Ovary (tissue), 10 donors: ENCODE measurements at places on chromosomes 4 and X.

DNA sequence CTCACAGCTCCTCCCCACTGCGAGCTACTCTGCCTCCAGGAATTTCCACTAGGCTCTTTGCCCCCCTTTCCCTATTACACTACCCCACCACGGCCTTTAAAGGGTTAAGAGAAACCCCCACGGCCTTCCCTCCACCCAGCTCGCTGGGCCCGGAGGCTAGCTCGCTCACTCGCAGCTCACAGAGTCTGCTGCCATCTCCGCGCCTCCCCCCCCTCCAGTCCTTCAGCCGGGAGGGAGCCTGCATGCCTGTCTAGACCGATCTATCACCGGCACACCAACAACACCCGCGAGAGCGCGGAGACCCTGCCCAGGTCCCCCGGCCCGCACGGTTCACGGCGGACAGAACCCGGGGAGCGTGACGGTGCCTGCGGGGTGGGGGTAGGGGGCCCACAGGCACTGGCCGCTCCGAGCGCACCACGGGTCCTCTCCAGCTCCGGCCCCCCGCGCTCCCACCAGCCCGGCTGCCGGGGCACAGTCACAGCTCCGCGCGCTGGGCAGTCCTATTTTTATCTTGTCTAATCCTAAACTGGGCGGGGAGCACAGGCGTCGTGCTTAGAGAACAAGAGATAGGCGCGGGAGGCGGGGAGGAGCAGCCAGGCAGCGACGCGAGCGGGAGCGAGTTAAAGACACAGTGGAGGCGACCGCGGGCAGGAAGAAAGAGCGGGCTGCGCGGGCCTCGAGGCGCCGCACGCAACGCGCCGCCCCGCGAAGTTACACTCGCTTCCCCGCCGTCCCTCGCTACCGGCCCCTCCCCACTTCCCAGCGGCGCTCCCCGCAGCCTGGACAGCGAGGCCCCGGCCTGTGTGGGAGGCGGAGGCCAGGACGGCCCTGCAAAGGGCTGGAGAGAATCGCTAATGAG is 3.5 kb downstream of the BCOR start:
- peak; percentile 46 for DNase-seq

DNA sequence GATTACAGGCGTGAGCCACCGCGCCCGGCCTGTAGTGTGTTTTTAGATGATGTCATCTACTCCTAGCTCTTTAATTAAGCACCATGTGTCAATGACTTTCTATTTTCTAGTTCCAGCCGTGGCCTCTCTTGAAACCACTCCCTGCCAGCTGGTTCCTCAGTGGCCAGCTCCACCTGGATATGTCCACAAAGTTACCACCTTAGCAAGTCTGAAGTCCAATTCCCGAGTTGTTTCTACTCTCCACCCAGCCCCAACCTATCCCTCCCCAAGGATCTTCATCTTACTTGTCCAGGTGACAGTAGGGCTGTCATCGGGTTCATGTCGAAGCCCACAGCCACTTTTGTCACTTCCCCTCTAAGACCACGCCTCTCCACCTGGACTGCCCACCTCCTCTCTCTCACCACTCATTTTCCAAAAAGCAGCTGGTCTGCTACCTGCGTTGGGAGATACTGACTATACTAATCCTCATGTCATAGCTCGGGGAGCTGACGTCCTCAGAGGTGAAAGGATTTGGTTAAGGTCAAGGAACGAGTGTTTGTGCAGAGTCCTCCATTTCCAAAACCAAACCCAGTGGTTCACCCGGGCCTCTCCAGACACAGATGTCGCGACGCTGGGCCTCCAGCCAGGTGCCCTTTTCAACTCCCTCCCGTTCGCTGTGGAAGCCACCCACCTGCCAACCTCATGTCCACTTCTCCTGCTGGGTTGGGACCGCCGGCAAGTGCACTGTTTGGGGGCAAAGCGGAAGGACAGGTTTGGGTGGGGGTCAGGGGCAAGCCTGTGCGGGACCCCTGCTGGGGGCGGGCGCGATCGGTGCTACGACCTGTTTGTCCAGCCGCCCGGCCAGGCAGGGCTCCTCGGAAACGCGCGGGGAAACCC is 704 bp downstream of the FAM3A start:
- DNase-seq = peak; percentile 72

- DNase-seq = peak; percentile 80
Observed at GRCh38 chr4:38663090-38663800, 754 bp upstream of the KLF3 start.

- DNase-seq = no peak
Observed at GRCh38 chrX:44829832-44830231, 14.0 kb upstream of the DUSP21 start.

GRCh38 chr4:1666391-1666790 is 17.7 kb downstream of the FAM53A start:
- no peak for DNase-seq

GRCh38 chr4:77113069-77113468 is 37.3 kb upstream of the CCNI start:
- DNase-seq = no peak

DNA sequence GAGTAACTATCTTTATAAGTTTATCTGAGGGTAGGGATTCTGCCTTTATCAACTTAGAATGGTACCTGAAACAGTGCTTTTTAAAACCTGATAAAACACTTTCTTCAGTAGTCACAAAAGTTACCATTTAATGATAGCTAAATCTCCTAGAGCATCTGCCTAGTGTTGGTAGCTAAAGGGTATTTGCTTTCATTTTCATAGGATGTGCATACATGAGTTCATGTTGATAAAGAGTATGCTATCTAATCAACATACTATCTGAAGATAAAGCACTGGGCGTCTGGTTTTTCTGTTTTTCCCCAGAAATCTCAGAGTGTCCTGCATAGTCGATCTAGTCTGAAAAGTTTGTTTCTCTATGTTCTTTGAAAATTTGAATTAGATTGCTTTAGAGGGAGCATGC is 75.1 kb downstream of the ADGRL3 start:
- no peak for DNase-seq

DNA sequence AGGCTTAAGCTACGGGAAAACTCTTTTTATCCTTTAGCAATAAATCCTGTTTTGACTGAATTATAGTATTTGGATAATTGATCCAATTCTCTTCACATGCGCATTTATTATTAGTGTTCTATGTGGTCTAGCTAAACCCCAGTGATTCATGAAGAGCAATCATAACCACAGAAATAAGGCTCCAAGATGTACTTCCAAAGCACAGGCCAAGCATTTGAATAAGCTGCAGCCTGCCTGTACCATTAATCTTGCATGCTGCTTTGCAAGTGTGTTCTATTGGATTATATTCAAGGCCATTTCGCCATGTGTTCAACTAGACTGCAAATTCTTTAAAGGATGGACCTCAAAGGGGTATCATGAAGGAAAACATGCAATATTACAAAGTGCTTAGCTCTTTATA is 385.2 kb upstream of the FAT1 start:
- DNase-seq = no peak

GRCh38 chr4:145047151-145047550 is 50.8 kb downstream of the ANAPC10 start:
- no peak for DNase-seq

- no peak for DNase-seq
Observed at GRCh38 chr4:64582492-64582891, 173.2 kb upstream of the TECRL start.

DNA sequence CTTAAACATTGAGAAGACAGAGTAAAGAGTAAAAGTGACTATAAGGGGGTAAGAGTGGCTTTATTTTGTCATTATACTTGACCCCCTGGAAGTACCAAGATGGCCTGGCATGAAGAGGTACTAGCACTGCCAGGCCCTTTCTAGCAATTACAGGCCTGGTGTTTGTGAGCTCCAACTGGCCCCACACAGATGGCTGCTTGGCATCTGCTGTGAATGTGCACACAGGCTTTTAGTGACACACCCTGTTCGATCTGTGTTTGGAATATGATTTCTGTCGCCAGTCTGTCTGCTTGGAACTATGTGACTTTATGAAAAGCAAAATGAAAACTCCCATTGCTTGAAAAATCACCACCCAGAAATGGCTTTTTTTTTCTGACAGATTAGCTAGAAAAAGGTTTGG is 123.3 kb downstream of the CLCN4 start:
- DNase-seq = no peak

DNA sequence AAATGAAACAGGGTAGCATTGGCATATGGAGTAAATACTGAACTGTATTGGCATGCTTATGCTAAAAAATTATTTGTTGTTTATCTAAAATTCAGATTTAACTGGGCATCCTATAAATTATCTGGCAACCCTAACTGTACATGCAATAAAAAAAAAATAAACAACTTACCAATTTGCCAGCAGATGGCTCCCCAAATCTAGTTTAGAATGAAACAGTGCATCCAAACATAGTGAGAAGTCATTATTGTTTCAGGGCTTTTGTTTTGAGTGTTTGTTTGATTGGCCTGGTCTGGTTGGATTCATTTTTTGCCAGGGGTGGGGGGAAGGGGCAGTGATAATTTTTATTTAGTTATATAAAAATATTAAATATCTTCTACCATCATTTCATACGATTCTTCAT is 12.8 kb upstream of the NSUN7 start:
- no peak for DNase-seq

- DNase-seq = no peak
Observed at GRCh38 chrX:87728459-87728858, 210.9 kb downstream of the KLHL4 start.

DNA sequence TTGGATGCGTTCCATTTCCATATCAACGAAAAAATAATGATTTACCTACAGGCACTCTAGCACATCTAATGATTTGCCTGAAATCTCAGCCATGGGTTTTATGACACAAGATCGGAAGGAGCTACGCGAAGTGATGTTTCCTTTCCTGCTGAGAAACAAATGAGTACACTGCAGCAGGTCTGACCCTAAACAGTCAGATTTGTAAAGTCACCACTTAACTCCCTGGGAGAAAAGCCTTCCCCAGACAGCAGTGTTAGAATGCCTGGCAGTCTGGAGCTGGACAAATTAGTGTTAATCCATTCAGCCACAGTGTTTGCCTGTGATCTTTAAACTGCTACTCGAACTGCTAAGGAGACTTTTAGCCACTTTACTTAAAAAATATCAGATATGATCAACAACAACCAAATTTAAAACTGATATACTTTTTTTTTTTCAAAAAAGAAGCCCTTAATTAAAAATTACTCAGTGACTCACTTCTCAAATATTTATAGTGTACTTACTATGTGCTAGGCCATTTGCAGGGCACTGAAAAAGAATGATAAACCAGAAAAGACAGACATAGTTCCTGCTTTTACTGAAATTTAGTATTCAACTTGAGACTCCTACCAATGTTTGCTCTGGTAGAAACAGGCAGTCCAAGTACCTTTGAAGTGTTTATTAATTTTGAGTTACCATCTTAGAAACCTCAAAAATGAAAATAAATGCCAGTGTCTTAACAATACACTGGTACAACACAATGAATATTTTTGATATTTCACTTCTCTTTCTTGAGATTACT is 104.5 kb downstream of the SHISA3 start:
- DNase-seq = no peak

GRCh38 chr4:128847082-128847724 is 37.7 kb downstream of the JADE1 start:
- DNase-seq = no peak

DNA sequence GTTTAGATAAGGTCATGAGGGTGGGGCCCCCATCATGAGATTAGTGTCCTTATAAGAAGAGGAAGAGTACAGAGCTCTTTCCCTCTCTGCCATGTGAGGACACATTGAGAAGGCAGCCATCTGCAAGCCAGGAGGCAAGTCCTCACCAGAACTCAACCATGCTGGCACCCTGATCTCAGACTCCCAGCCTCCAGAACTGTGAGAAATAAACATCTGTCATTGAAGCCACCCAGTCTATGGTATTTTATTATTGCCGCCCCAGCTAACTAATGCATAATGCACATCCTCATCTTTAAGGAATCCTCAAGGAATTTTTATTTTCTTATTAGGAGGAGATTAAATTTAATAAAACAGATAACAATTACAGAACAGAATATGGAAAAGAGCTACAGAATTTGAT is 16.7 kb upstream of the EXOSC9 start:
- no peak for DNase-seq

- no peak for DNase-seq
Observed at GRCh38 chrX:127571834-127572233, 480.4 kb downstream of the ACTRT1 start.

- no peak for DNase-seq
Observed at GRCh38 chrX:22527302-22527701, 254.6 kb downstream of the CBLL2 start.

GRCh38 chr4:176566769-176567168 is 226.0 kb downstream of the VEGFC start:
- no peak for DNase-seq

- no peak for DNase-seq
Observed at GRCh38 chr4:163878336-163879121, 384.0 kb downstream of the TMA16 start.

DNA sequence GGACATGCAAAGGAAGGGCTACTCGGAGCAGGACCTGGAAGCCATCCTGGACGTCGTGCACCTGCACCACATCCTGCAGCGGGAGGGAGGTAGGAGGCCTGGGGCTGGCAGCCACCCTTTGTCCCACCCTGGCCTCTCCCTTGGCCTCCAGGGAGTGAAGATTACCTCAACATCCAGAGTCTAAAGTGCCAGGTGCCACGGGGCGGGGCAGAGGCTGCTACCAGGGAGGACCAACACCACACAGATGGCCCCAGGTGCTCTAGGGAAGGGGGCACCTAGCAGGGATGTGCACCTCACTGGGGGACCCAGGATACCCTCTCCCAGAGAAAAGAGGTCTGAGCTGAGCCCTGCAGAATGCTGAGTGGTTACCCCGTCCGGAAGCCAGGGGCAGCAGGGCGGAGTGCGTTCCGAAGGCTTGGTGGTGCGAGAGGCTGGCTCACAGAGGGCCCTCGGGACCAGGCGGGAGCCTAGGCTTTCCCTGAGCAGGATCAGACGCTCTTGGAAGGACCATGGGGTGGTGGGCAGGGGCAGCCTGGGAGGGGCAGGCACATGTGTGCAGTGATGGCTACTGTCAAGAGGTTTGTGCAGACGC is 16.1 kb downstream of the ABCD1 start:
- no peak for DNase-seq

- no peak for DNase-seq
Observed at GRCh38 chr4:84596826-84597225, 13.9 kb downstream of the CDS1 start.

DNA sequence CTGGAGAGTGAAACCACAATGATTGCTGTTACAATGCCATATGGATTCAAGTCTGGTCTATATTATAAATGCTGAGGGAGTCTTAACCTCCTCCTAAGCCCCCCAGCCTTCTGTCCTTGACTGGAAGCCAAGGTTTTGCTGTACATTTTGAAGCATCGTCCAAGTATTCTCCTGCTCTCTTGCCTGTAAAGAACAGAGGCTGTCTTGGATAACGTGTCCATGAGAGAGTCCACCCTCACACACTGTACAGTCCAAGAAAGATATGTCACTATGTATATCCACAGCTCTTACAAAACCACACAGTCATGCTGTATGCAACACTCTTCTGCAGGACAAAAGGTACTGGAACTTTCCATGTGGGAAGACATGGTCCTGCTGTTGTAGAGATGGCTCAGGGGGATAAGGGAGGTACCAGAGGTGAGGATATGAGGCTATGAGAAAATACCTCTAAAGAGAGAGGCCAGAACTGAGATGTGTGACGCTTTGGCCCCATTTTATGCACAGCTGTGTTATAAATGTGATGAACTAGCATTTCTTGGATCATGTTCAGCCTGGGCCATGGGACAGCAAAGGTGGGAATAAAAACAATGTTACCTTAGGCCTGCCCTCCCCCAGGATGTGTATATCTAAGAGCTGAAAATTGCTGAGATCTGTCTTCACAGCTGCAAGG is 678.6 kb downstream of the IQCM start:
- no peak for DNase-seq
